Progenitor cell of endocrine pancreas (in vitro differentiated cells): ENCODE measurements at places on chromosomes 2 and 18.
A peak's percentile ranks its signal among the peaks of the same experiment; 100 is the strongest.

DNA sequence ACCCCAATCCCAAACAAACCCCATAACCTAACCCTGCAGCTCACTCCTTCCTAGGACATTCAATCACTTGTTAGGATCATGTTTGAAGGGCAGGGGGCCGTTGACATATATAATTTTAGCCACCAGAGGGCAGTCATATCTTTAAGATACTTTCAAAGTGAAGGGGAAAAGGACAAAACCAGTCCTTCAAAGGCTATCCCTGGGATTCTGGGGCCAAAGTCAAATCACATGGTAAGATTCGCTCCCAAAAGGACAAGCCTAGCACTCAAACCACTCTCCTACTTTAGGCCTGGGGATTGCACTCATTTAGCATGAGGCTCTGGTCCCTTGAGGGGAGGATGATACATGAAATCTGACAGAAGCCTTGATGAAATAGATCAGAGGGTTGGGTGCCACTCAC, 44.6 kb downstream of the HAUS1 start:
- DNase-seq, result peak; percentile 23

DNA sequence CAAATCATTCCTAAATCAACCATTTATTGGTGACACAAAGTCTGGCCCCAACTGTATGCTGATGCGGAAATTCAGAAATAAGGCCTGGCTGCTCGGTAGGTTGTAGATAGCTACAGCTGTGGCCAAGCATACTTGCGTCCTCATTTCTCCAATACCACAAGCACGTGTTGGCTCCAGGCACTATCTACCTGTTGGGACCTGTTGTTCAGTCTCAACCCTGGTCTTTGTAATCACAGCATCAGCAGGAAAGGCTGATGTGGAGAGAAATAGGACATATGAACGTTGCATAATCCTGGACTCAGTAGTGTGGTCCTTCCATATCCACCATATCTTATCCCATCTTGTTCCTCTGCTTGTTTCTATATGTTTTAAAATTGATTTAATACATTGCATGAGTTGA, 212.6 kb downstream of the PMAIP1 start:
- DNase-seq, result no peak

DNA sequence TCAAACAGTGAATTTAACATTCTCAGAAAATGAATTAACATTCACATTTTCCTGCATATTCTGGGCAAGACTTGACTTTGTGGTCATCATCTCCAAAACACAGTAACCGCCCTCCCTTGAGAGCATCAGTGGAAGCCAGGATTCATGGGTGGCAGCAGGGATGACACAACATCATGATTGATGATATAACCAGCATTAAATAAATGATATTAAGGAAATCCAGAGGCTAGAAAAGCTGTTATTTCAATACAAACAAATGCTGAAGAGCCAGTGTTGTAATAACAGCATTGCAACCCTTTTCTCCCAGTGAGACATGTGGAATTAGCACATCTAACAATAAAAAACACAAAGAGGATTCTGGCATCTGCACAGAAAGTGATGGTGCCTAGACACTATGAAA, 41.1 kb downstream of the CDC42EP3 start:
- DNase-seq, result no peak

DNA sequence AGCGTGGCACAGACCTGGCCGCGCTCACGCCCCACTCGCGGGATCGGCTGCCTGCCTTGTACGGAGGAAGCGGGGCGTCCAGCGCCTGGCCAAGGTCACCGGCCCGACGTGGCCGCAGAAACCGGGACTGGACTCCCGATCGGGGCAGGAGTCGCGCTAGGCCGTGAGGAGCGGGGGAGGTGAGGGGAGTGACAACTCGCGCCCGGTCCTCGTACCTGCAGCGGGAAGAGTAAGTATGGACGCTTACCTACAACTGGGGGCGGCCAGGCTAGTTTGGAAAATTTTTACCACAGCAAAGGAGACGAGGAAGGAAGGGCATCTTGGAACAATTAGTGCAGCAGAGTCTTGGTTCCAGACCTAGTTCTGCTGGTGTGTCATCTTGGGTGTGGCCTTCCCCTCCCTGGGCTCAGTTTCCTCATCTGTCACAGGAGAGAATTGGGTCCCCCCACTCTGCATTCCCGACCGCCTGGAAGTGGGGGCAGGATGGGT, 693 bp downstream of the UBE2F start:
- peak; percentile 30 for DNase-seq

DNA sequence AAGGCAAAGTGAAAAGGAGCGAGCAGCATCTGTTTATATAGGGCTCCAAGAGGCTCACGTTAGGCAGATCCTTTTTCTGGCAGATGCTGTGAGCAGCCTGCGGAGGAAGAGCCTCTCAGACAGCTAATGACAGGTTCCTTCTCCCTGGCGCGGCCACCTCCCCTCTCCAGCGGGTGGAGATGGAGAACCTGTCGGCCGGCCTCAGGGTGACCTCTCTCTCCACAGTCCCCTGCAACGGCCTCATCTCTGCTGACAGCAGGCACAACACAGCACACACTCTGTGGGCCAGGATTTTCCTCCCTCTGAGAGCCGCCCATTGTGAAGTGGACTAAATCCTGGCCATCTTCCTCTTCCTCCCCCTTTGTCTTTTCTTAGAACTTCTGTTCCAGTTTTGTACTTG, 119.8 kb downstream of the PRKCE start:
- DNase-seq, result no peak

- no peak for DNase-seq
Observed at GRCh38 chr2:112092286-112093041, 37.4 kb downstream of the TMEM87B start.

DNA sequence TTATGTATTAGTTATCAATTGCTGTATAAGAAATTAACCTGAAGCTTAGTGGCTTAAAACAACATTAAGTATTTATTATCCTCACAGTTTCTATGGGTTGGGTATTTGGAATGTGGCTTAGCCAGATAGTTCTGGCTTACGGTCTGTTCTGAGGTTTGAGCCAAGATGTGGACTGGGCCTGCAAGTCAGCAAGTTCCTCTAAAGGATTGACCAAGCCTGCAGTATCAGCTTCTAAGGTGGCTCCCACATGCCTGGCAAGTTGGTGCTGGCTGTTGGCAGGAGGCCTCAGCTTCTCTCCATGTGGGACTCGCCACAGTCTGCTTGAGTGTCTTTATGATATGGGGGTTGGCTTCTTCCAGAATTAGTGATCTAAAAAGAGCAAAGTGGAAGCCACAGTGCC, 45.0 kb upstream of the TCF4 start:
- DNase-seq, result no peak

DNA sequence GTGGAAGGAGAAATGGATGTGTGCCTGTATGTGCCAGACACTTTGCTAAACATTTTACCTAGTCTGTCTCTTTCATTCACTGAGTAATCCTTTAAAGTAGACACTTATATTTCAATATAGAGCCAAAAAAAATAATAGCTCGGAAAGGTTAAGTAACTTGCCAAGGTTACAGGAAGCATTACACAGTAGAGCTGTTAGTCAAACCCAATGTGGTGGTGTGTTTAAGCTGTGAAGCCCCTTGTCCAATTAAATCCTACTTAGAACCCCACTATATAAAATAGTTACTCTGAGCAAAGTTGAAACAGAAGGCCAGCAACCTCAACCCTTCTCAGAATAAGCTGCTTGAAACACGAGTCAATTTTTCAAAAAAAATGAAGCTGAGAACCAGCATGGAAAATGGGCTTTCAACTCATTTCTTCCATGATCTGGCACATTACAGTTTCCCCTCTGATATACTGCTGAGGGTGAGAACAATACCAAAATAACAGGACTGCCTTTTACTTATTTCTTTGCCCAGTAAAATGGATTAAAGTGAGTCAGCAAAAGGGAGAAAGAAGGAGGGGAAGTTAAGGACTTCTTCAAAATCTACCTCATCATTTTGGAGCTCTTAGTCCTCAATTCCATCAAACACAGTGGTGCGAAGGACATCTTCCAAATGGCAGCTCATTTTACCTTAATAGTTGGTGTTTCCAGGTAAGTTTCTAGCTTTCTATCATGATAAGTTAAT, 7.9 kb downstream of the RDH14 start:
- no peak for DNase-seq
